Activated T-cell treated with anti-CD3 and anti-CD28 coated beads, Interleukin-2, amount 50 U/mL, for 1 hour (primary cell): ENCODE measurements at places on chromosomes 7 and 10.

DNA sequence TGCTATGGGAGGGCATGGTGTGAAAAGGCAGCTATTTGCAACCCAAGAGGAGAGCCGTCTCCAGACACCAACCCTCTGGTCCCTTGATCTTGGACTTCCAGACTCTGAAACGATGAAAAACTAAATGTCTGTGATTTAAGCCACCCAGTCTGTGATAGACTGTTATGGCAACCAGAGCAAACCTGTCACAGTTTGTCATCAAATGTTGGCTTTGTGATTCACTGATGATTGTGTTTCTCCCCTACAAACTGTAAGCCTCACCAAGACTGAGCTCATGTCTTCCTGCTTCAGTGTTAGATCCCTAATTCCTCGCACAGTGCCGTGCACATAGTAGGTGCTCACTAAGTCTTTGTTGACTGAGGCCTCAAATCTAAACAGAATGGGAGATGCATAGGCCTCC, 224.6 kb upstream of the PITRM1 start:
- DNase-seq: no peak

DNA sequence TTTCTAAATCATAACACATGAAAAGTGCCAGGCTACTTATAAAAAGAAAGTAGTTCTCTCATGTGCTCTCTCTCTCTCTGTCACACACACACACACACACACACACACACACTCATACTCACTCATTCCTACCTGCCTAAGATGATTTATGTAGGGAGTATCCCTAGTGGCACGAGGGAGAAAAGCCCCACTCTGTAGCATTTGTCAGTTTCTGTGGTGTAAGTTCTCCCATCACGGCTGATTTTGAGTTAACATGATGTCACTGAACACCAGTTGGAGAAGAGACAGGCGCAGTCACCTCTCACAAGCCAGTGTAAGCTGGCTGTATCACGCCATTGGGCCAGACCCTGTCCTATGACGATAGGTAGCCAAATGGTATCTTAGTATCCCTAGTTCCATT, 395.4 kb downstream of the SFMBT2 start:
- DNase-seq: no peak

- DNase-seq: no peak
These were observed 19.7 kb upstream of the PRPF18 start for GRCh38 chr10:13567030-13567429.

GRCh38 chr7:4882169-4883032, 1.1 kb downstream of the RADIL start:
- peak; percentile 22 for DNase-seq

- DNase-seq: peak; percentile 46
These were observed 10.7 kb downstream of the TSPAN14 start for GRCh38 chr10:80464557-80465450.

- DNase-seq: no peak
These were observed 10.7 kb downstream of the PTF1A start for GRCh38 chr10:23202779-23203178.
